ENCODE measurements at places on chromosomes 5 and 9.
A peak's percentile ranks its signal among the peaks of the same experiment; 100 is the strongest.

- no peak for DNase-seq
These were observed 16.6 kb downstream of the SH3PXD2B start for GRCh38 chr5:172437445-172438318.

DNA sequence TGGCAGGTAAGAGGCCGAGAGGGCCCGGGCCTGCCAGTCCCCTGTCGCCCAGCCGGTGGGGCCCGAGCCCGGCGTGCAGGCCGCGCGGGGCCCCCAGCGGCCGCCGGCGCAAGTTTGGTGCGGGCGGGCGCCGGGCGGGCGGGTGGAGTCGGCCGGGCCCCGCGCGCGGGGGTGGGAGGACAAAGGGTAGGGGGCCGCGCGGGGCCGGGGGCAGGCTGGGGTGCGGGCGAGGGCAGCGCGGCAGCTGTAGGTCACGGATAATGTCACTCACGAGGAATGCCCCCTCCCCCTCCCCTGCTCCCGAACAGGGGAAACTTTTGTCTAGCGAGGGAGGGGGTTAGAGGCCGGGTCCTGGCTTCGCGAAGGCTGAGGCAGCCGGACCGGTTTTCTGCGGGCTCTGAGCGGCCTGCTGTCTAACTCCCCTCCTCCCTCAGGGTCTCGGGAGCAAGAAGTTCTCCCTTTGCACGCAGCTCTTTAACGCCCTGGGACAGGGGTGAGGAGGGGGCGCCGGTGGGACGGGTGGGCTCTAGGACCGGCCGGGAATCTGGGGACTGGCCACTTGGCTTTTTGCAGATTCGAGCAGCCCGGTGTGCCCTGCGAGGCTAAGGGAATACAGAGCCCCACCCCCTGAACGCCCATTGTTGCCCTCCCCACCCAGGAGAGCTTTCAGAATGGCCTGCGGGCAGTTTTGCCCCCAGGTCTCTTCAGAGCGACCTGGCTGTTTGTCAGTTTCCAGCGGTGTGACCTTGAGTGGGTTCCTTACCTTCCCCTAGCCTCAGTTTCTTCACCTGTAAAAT lies 21.3 kb upstream of the NDST1 start:
- peak; percentile 62 for DNase-seq

- DNase-seq, result peak; percentile 75
These were observed 6.9 kb upstream of the UBAP1 start for GRCh38 chr9:34171753-34172535.

DNA sequence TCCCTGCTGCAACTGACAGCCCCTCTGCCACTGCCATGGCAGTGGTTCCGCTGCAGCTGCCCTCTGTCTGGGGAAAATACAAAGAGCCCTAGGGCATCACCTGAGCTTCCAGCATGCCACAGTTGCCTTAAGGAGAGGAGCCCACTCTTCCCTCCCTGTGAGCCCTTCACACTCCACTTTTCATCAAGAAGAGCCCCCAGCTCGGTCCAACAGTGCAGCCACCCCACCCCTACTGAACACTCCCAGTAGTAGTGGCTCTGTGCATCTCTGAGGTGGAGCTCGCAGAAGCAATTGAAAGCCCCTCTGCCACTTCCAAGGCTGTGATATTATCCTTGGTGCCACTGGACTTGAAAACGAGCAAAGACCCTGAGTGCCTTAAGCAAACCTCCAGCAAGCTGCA lies 696.8 kb upstream of the COX7C start:
- DNase-seq, result no peak

DNA sequence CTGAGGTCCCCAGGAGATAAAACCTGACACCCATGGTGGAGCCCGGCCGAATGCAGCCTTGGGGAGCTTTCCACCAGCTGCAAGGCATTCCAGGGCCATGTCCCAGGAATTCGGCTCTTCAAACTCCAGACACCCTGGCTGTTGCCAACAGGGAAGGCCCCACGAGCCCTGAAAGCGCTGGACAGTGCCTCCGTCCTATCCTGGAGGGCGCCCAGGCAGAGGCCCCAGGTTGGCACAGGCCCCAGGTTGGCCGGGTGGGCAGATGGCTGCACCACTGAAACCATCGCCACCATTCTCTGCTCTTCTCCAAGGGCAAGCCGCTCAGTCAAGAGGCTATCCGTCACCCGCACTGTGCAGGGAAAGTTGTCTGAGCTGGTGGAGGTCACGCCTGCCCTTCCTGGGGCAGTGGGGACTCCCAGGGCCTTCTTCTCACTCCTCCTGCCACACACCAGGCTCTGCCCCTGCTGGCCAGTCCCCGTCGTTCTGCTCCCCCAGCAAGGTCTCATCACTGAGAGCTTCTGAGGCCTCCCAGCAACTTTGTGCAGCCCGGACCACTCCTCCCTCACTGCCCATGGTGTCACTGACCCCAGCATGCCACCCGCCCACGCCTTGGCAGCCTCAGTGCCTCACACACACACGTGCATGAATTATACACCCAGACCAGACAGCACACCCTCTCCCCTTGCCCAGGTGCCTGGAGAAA lies 21.2 kb downstream of the SLC6A3 start:
- DNase-seq, result no peak

- no peak for DNase-seq
These were observed 3.7 kb upstream of the SLC6A7 start for GRCh38 chr5:150186137-150186536.

GRCh38 chr9:108417726-108418125 lies 438.1 kb downstream of the ACTL7B start:
- no peak for DNase-seq

DNA sequence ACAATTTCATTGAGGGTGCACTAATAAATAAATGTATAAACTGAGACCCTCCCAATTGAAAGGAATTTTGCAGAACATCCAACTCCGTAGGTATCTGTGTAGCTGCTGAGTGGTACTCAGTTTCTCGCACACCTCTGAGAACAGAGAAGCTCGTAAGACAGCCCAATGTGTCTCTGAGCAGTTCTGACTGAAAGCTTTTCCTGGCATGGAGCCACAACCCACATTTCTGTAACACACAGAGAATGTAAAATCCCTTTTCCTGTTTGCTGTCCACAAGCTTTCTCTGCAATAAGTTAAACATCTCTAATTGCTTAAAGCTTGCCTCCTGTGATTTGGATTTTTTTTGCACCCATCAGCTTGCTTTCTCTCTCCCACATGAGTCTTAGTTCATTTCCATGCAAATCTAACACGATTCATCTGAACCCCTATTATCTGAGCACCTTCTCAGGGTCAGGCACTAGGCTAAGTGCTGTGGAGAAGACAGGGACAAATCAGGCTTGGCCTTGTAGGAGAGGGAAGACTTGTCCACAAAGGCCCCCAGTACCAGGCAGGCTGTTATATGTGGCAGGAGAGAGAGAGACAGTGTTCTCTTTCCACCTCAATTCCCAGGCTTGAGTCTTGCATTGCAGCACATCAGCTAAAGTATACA lies 44.2 kb upstream of the COL15A1 start:
- DNase-seq, result peak; percentile 30

- peak; percentile 61 for DNase-seq
These were observed 53.1 kb upstream of the TYRP1 start for GRCh38 chr9:12640016-12640587.

GRCh38 chr9:98101416-98101815 lies 17.6 kb downstream of the TRIM14 start:
- DNase-seq, result no peak

DNA sequence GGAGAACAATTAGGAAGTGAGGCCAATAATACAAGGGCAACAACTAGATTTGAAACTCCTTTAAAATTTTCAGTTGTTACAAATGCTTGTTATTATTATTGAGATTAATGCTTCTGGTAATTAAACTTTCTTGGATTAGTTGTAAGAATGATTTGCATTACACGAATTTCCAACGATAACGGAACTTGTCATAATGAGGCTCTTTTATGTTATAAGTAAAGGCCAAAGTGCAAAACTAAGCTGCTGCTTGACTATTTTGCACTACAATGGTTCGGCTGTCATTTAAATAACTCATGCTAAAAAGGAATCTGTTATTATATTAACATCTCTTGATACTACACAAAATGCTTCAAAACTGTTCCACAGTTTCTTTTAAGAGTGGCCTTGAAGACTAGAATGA lies 1007.1 kb downstream of the PTPRD start:
- DNase-seq, result no peak

GRCh38 chr5:177603631-177604030 lies 3.7 kb downstream of the B4GALT7 start:
- no peak for DNase-seq

DNA sequence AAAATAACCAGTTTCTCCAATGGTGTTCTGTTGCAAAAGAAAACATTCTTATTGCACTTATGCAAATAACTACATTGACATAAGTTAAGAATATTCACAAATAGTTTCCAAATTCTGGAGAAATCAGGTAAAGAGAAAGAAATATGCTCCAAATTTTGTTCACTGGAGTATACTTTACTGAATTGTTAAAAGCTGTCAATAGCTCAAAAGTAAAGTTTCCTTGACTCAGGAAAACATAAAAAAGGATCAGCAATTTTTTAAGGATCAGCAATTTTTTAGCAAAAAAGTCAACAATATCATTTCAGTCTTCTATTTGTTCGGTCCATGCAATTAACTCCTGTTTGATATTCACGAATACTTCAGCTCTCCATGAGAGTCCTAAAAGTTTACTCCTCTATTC lies 51.6 kb downstream of the ANXA2R start:
- no peak for DNase-seq

DNA sequence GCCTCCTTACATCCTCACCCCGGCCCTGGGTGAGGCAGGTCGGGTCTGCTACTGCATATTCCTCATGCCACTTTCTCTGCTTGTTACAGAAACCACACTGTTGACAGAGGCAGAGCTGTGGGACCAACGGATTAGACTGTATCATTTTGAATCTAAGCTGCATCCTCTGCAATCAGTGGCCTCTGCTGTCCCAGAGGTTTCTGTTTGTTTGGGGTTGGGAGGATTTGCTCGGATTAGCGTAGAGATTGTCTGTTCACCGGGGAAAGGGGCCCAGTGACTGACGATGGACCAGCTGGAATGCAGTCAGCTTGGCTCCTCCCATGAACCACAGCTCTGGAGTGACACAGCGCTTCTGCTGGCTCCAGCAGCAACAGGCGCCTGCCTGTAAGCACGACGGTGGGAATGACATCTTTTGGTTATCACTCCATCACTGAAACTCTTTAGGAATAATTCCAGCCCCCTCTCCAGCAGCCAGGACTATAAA lies 37.3 kb upstream of the ADRA1B start:
- no peak for DNase-seq

DNA sequence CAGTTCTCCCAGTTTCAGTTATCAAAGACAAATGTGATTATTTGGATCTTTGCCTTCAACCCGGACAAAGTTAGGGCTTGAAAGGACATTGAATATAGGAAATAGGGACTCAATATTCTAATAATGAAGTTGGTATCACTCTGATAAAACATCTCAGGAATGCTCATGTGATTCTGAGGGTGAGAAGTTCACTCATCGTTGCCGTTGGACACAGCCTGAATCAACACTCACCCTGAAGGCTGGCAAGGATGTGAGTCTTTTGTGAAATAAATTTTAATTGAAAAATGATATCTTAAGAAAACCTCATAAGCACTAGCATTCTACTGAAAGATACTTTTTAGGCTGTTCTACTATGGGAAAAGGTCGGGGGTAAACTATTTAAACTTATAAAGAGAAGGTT lies 44.8 kb upstream of the C9orf72 start:
- no peak for DNase-seq

GRCh38 chr5:66231508-66231907 lies 87.4 kb downstream of the SREK1 start:
- no peak for DNase-seq

DNA sequence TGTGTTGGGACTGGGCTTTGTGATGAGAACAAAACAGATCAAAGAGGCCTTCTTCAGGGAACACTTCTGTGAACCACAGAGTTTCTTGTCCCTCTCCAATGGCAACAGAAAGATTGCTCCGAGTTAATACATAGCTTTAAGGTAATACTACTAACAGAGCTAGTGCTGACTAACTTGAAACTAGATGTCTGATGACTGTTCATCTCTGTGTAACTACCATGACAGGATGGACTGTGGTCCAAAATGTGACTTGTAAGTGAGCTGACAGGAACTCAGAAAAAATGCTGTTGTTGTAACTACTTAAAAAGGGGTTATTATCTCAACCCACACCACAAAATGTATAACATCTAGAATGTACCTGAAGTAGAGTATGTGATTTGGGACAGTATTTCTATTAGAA lies 630.2 kb upstream of the DMAC1 start:
- no peak for DNase-seq

DNA sequence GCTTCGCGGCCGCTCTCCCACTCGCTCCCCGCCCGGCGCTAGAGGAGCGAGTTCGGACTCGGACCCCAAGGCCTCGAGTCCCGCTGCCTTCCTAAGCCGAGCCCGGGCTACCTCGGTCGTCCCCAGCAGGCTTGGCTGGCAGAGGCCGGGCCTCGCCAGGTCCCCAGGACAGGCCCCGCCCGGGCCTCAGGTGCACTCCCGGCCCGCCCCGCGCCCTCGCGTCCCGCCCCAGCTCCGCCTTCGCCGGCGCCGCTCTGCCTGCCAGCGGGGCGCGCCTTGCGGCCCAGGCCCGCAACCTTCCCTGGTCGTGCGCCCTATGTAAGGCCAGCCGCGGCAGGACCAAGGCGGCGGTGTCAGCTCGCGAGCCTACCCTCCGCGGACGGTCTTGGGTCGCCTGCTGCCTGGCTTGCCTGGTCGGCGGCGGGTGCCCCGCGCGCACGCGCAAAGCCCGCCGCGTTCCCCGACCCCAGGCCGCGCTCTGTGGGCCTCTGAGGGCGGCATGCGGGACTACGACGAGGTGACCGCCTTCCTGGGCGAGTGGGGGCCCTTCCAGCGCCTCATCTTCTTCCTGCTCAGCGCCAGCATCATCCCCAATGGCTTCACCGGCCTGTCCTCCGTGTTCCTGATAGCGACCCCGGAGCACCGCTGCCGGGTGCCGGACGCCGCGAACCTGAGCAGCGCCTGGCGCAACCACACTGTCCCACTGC lies at the start of gene SLC22A5:
TSS of gene SLC22A5 (plus strand) at position 237 of the 707 bp plus-strand sequence. CDS start at position 500, 263 bp downstream.
- DNase-seq, result peak; percentile 65

DNA sequence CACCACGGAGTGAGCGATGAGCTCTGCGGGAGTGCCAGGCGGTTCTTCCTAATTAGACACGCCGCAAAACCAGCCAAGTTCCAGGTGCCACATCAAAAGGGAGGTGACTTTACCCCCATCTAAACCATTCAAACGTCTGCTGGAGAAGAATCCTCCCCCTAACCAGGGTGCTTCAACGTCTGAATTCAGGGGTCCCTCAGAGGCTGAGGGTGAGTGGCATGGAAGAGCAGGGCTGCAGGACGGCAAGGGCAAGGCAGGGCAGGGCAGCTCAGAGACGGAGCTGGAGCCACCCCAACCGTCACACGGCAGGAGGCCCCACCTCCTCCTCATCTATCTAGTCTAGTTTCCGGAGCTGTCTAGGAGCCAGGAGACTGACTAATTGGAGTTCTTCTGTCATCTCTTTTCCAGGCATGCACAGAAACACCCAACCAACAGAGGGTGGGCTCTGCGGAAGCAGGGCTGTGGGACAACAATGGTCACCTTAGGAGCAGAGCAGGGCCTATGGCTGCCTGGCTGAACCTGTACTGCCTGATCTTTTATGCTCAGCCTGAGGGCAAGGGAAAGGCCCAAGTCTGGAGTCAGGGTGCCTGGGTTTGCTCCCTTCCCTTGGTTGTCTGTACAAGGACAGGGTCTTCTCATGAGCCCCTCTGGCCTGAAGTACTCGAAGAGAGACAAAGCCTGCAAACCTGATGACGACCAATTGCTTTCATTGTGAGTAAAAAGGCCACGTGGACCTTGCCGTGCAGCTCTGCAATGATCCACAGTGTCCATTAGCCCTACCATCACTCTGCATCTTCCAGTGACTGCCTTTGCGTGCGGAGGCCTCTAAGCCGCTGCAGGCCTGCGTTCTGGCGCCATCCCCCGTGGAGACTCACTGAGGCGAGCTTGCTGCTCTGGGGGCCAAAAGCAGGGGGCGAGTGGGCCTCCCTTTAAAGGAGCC lies 81.0 kb upstream of the SLC25A51 start:
- no peak for DNase-seq

- no peak for DNase-seq
These were observed 2.0 kb upstream of the GRXCR2 start for GRCh38 chr5:145874765-145875164.
